ENCODE measurements at places on chromosomes 11 and 22.

- DNase-seq = no peak
Observed at GRCh38 chr11:116925050-116925449, 87.6 kb upstream of the APOA1 start.

GRCh38 chr11:11477695-11478420, 124.8 kb upstream of the CSNK2A3 start:
- no peak for DNase-seq

- DNase-seq = no peak
Observed at GRCh38 chr11:110347660-110348059, 51.2 kb upstream of the RDX start.

GRCh38 chr22:36564422-36565158, 35.6 kb upstream of the EIF3D start:
- DNase-seq = no peak

GRCh38 chr11:74739546-74740270, 8.5 kb upstream of the CHRDL2 start:
- DNase-seq = no peak

- no peak for DNase-seq
Observed at GRCh38 chr11:104652996-104653395, 245.3 kb downstream of the CASP12 start.

- DNase-seq = no peak
Observed at GRCh38 chr11:3123761-3124733, 41.1 kb downstream of the OSBPL5 start.

DNA sequence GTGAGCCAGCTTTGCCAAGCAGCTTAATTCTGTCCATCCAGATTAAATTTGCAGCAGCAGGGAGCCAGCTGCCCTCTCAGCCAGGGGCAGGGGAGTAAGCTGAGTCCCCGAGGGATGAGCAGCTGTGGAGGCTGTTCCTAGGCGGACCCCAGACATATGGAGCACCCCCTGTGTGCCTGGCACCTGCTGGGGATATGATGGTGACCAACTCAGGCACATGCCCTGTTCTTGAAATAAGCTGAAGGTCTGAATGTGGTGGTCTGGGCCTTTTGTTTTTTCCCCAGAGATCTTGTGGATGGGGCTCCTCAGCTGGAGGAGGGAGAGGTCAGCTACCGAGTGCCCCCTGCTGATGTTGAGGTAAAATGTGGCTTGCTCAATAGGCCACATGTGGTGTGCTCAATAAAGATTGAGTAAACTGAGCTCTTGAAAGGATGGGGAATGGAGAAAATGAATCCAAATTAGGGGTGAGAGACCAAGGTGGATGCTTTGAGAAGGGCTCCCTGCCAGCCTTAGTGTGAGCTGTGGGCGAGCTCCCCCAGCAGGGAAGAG, 103.3 kb upstream of the NNMT start:
- DNase-seq = no peak

DNA sequence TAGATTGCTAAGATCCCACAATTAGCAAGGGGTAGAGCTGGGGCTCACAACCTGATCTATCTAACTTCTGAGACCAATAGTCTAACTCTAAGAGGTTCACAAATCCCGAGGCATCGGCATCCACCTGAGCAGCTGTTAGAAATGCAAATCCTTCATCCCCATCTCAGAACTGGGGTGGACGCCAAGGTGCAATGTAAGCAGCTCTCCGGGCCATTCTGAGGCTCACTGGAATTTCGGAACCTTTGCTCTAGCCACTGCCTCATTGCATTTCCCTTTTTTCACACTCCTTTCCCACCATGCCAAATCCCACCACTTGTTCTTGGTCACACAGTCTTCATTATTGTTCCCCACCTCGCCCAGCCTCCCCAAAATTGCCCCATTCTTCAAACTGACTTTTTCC, 29.8 kb downstream of the MAML2 start:
- DNase-seq = no peak

- DNase-seq = no peak
Observed at GRCh38 chr22:47540011-47540410, 777.6 kb downstream of the TBC1D22A start.

- no peak for DNase-seq
Observed at GRCh38 chr11:36360318-36360717, 64.2 kb downstream of the PRR5L start.

- no peak for DNase-seq
Observed at GRCh38 chr11:69251639-69252489, 42.1 kb upstream of the MYEOV start.

- DNase-seq = no peak
Observed at GRCh38 chr11:17714356-17714854, 5.0 kb upstream of the MYOD1 start.

DNA sequence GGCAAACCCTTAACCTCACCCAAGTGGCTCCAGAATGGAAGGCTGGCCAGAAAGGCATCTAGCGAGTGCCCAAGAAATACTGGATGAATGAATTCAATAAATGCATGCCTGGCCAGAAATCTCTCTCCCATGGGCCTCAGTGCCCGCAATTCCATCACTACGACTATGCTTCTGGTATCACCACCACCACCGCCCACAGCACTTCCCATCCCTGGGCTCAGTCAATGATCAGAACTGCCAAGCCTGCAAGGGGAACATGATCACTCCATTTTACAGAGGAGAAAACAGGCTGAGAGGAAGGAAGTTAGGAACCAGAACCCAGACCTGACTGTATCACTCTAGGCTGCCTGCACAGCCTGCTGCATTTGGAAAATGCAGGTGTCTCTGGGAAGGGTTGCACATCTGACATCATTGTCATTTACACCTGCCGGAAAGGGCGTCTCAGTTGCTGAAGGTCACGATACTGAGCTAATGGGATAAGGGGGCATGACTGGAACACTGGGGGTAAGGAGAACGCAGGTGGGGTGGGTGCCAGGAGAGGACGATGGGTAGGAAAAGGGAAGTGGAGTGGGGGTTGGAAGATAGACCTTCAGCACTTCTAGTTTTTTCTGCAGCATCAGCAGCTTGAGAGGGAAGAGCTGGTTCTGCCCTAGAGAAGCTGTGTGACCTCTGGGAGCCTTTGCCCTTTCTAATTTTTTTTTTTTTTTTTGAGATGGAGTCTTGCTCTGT, 3.2 kb downstream of the GPR152 start:
- no peak for DNase-seq

DNA sequence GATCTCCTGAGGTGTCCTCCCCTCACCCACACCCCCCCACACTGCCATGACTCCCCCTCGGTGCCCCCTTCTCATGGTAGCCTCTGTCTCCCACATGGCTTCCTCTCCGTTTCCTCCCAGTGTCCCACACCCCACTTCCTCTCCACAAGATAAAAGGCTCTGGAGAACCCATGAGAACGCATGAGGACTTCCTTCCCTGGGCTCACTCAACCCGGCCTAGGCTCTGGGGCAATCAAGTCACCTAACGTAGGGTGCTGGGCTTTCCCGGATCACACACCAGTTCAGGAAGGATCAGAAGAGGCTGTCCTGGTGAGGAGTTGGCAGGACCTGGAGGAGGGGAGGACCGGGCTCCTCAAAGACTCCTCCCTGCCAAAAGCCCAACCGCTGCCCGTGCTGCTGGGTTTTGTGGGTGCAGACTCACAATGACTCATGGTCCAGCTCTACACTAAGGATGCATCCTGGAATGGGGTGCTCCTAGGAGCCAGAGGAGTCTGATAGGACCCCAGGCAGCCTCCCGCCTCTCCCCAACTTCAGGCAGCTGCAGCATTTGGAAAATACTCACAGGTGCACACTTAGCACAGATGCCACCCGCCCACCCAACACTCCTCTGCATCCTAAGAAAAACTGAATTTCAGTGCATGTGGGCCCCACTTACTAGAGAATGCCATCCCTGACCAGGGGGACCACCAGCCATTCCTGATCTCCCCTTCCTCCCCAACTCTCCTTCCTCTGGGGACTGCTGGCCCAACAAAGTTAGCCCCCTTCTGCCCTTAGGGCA, 21.0 kb downstream of the SLC22A12 start:
- DNase-seq = no peak

DNA sequence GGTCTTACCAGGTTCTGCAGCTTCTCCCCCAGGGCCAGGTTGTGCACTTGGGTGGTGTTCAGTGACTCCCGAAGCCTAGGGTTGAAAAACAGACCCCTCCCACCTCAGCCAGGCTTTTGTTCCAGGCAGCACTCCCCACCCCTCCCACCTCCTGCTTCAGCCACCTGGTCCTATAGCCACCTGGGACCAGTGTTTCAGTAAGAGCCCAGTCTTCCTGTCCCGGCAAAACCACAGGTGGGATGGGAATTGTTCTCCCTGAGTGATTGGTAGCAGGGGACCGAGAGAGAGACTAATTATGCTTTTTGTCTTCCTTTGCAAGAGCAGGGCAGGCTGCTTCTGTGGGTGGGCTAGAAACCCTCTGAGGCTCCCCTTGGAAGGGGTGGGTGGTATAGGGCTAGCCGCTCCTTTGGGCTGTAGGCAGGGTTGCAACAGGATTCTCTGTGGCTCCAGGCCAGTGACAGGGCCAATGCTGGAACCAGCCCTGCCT, 8.5 kb upstream of the NAALADL1 start:
- peak; percentile 81 for DNase-seq

DNA sequence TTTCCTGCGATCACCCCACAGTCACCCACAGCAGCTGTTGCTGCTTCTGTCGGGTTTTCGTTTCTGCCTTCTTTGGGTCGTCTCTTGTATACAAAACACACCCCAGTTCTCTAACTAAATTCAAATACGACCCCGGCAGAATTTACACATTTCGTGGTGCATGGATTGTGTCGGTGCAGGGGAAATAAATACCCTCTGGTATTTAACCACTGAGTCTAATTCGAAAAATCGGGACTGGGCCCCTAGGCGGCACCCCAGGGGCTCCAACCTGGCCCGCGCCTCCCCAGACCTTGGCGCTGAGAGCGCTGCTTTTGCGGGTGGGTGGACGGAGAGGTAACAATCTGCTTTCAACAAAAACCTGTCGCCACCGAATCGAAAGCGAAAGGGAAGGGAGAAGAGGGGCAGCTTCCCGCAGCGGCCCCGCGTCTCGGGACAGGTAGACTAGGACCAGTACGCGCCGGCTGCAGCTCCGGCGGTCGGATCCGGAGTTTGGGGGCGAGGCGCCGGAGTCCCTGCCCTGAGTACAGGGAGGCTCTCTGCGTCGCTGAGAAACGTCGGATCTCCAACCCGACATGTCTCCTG, 4.4 kb downstream of the ALX4 start:
- no peak for DNase-seq

DNA sequence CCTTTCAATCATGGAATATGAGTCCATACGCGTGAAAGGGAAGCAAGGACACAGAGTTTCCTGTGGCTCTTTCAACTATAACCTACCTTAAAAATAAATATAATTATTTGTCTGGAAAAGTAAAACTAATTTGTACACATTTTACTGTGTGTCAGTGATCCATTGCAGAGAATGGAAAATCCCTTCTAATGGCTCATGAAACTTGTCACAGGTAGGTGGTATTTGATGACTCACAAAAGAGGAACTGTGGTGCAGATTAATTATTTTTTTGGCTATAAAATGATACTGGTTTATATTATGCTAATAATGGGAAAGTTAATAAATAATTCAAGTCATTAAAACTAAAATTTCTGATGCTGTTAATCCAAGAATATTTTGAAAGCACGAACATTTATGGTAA, 792.2 kb downstream of the METTL15 start:
- no peak for DNase-seq

- DNase-seq = peak; percentile 89
Observed at GRCh38 chr11:74443071-74443864, 24.1 kb downstream of the KCNE3 start.

DNA sequence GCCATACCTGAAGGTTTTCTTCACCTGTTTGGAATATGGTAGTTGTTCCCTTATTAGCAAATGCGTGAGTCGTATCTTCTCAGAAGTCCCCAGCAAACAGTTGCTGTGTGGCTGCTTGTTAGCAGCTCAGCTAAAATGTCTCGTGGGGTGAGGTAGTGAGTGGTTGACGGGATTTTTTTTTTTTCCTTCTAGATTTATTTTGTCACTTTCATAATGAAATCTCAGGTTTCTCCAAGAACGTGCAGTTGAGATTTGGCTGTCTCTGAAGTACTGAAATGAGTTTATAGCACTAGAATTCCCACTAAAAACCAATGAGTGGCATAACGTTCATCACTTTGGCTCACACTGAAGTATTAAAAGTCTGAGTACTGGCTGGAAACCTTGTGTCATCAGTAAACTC, 16.8 kb downstream of the RCN1 start:
- no peak for DNase-seq
